Hematopoietic multipotent progenitor cell treated with erythropoietin and hydrocortisone succinate and interleukin-3 and kit ligand, for 6 days (in vitro differentiated cells): ENCODE measurements at places on chromosomes 7 and 10.

DNA sequence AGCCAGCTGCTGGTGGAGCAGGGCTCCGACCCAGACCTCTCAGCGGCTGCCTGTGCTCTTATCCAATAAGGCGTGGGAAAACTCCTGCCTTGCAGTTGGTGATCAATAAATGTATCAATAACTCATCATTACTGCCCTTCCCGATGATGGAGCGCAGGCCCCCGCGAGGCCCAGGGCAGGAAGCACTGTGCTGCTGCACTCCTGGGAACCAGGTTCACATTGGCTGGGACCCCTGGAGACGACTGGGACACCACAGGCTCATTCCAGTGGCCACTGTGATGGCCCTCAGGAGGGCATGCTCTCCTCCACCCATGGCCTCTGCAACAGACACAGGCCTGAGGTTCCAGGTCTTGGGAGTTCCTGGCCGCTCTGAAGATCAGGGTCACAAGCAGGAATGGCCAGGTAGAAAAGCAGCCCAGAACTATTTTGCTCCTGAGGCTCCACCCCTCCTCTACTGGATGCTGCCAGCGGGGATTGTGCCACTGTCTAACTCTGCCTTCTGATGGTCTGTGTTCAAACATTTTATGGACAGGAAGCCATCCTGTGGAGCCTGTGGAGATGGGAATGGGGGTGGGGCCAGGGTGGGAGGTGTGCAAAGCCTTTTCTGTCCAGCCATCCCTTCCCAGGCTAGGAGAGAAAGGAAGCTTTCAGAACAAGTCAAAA, 287.4 kb upstream of the ZMIZ1 start:
- DNase-seq = no peak

DNA sequence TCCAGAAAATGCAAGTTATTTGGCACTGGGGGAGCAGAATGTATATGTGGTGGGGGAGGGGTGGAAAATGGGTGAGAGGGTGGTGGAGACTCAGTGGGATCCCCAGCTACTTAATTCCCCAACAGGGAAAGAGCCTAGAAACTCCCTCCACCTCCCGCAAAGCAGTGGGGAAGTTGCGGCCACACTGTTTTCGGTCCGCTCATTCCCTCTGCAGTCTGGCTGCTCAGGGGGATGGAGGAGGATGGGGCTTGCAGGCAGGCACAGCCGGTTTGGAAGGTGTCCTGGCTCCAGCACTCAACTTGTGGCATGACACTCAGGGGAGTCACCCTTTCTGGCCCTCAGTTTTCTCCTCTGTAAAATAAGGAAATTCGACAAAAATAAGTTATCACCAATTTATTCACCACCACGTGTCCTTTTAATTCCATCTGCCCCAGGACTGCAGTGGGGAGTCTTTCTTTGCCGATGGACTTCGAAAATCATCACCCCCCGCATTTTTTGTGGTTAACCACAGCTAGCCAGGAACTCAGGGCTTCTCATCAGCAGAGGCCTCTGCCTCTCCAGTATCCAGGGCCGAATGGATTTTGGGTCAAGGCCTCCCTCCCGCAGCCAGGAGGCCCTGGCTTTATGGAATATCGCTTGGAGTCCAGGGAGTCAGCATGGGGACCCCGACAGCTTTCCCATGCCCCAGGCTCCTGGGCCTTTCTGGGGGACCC, 1.6 kb upstream of the HTRA1 start:
- DNase-seq = no peak

GRCh38 chr7:36865019-36865418, 140.7 kb upstream of the AOAH start:
- no peak for DNase-seq

- DNase-seq = no peak
Observed at GRCh38 chr7:1678571-1679325, 8.7 kb downstream of the ELFN1 start.
